NCI-H2171 treated with DMSO at 0.1 percent for 48 hours (cell line): ENCODE measurements at places on chromosomes 5 and 9.

DNA sequence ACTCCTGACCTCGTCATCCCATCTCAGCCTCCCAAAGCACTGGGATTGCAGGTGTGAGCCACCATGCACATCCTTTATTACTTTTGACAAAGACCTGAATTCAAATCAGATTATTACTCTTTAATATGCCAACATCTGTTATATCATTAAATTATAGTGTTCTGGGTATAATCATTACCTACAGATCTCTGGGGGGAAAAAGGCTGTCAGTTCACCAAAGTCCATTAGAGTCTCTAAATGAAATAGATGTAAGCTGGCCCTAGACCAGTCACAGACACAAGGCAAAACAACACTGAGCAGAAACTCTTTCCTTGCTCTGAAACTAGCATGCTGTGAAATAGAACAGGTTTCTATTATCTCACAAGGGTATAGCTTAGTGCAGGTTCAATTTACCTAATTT lies 21.6 kb upstream of the TRIO start:
- no peak for DNase-seq

- no peak for DNase-seq
Observed at GRCh38 chr5:56814361-56814962, 887 bp upstream of the MAP3K1 start.

DNA sequence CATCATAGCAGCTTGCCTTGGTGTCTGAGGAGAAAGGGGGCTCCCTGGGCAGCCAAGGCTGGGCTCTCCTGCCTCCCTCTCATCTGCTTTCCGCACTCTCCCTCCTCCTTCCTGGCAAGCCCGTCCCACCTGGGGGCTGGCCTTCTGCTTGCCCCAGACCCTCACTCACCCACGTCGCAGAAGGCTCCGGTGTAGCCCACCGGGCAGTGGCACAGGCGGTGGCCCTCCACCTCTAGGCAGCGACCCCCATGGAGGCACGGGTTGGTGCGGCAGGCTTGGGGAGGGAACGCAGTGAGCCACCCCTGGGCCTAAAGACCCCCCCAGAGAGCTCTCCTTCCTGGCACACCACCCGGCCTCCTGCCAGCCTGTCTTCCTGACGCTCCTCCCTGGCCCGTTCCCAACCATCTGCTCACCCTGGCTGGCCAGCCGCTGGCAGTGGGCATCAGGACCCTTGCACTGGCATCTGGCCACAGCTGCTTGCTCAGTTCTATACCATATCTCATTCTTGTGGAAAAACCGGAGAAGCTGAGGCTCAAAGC lies 4.2 kb upstream of the PFN3 start:
- no peak for DNase-seq

DNA sequence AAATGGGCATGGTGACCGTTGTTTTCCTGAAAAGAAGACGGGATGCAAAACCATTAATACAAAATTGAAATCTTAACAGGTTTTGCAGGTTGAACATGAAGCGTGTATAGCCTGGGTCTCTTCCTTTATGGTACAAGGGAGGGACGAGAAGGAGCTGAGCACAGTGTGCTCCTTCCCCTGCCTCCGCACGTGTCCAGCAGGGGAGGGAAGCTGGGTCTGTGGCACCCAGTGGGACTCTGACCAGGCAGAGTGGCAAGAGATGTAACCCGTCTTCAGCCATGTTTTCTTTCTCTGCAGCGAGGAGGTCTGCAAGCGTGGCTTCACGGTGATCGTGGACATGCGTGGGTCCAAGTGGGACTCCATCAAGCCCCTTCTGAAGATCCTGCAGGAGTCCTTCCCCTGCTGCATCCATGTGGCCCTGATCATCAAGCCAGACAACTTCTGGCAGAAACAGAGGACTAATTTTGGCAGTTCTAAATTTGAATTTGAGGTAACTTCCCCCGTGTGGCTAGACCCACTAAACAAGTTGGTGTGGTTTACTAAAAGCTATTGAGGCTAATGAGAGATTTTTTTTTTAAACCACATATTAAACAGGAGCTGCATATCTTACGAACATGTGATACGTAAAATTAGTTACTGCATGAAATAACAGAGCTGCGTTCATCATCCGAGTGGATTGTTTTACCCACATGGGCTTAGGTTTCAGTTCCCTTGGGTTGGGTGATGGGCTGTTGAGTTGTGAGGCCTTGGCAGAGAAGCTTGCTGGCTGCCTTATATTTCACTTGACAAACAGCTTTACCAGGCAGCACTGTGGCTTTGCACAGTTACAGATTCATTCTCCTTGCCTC lies 143.7 kb downstream of the TRIO start:
- peak; percentile 89 for DNase-seq

DNA sequence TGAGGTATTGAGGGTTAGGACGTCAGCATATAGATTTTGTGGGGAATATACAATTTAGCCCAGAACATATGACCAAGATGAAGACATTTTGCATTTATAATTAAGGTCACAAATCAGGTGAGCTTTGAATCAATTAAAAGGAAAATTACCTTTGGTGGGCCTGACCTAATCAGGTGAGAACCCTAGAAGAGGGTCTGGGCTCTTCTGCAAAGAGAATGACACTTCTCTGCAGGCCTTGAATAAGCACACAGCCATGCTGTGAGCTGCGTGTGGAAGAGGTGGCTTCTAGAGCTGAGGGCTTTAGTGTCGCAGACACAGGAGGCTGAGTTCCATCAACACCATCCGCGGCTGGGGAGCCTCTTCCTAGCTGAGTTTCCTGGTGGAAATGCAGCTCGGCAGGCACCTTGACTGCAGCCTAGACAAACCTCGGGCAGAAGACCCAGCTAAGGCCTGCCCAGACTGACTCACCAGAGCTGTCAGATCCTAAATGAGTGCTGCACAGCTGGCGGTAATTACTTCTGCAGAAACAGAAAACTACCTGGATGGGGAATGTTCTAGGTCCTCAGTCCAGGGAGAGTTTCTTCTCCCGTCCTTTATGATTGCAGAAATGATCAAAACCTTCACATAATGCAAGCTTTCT lies 287.5 kb upstream of the IRX1 start:
- no peak for DNase-seq
